ENCODE measurements at places on chromosomes 12 and 14.

- no peak overlapping the region for H3K4me3 ChIP-seq
- no peak for DNase-seq
- H3K4me1 ChIP-seq: no peaks in the 10 kb centered on the region
- no peaks in the 10 kb centered on the region for H3K27me3 ChIP-seq
- H3K36me3 ChIP-seq: no peaks in the 10 kb centered on the region
These were observed 357.0 kb downstream of the BCAT1 start for GRCh38 chr12:24591715-24592440.

DNA sequence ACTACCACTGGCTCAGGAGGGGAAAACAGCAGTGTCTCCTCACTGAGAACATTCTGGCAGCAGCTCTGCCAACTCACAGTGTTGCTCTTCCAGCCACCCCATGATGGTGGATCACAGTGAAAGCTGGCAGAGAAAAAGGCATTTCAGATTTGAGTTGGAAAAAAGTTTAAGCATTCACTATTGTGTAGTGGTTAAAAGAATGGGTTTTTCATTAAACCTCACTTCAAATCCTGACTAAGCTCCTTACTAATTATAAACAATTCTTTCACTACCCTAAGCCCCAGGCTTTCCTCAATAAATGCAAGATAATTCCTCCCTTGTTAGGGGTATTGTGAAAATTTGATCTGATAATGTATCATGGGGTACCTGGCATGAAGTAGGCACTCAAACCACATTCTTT is 518.1 kb downstream of the SNAPC1 start:
- H3K27ac ChIP-seq: no peak overlapping the region
- no peaks in the 10 kb centered on the region for H3K27me3 ChIP-seq
- no peaks in the 10 kb centered on the region for H3K36me3 ChIP-seq
- no peaks in the 10 kb centered on the region for H3K4me1 ChIP-seq
- DNase-seq: no peak
- H3K4me3 ChIP-seq: no peak overlapping the region

- H3K27me3 ChIP-seq: no peaks in the 10 kb centered on the region
- no peak overlapping the region for H3K4me3 ChIP-seq
These were observed 4.9 kb downstream of the PHLDA1 start for GRCh38 chr12:76026643-76027063.

DNA sequence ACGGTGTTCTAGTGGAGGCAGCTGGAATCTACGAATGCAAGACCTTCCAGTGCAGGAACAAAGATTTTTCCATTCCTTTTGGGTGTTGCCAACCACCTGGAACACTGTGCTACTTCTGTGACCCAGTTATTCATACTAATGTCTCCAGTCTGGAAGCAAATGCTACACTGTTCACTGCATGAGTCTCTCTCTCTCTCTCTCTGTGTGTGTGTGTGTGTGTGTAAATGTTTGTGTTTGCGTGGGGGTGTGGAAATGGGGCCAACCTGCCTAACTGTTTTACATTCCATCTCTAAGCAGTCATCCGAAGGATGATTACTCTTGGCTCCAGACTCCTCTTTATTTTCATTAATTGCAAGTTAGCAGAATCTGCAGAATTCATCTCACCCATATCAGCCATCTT is 29.9 kb upstream of the YBX3 start:
- no peak overlapping the region for H3K4me3 ChIP-seq
- H3K36me3 ChIP-seq: no peaks in the 10 kb centered on the region
- H3K4me1 ChIP-seq: peaks cover 7% of the 10 kb centered on the region
- DNase-seq: no peak
- H3K27ac ChIP-seq: no peak overlapping the region
- H3K27me3 ChIP-seq: no peaks in the 10 kb centered on the region

GRCh38 chr12:66047411-66048021 is 83.0 kb downstream of the LLPH start:
- DNase-seq: no peak
- H3K4me3 ChIP-seq: no peak overlapping the region
- H3K27ac ChIP-seq: no peak overlapping the region
- no peaks in the 10 kb centered on the region for H3K36me3 ChIP-seq

Measured in vagina (tissue), 2 donors.